ENCODE measurements at places on chromosomes 1 and 21.

- no peak for DNase-seq
These were observed 12.8 kb downstream of the RNF2 start for GRCh38 chr1:185058110-185058509.

DNA sequence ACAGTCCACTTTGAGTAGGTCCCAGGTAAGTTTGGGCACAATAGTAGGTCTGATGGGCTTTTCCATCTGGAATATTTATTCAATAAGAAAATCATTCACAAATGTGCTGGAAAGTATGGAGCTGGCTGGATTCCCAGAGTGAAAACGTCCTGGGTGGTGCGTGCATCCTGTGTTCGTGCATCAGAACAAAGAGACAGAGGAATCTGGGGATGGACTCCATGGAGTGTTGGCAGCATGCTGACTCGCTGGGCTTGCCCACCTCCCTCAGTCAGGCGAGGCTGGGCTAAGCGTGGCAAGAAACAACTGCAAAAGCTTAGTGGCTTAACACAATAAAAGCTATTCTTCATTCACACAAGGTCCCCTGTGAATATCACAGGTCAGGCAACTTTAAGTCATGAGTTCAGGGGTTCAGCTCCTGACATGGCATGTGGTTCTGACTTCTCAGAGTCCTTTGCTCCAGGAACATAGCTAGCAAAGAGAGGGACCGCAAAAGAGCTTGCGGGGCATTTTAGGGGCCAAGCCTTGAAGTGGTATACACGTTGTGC is 151.6 kb upstream of the ZNF644 start:
- no peak for DNase-seq

DNA sequence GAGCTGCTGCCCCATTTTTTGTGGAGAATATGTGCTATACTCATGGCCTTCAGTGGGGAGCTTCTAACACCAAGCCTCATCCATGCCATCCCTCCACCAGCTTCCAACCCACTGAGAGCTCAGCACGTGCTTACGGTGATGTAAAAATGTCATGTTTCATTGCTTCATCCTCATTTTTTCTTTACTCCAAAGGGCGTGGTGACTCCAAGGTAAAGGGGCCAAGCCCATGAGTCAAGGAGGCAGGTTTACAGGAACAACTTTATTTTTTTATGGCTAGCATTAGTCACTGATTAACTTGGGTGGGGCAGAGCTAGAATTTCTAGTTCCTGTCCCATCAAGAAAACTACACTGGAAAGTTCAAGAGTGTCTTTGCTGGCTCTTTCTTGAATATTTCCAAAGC is at the start of gene C1orf226:
C1orf226 (plus strand) TSS at position 346 of the 400 bp plus-strand sequence. CDS start 174 bp downstream, outside the sequence.
- DNase-seq: no peak

DNA sequence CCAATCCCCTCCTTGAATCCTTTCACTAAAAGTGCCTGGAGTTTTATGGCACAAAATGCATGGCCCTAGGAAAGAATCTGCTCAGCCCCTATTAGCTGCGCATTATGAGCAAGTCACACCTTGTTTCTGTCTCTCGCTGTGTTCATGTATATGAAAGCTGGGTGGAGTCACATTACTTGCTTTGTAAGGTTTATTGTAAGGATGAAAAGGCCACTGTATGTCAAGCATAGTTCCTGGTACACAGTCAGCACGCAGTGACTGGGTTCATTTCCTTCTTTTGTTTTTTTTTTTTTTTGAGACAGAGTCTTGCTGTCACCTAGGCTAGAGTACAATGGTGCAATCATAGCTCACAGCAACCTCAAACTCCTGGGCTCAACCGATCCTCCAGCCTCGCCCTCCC is 6.7 kb upstream of the SLC9A1 start:
- DNase-seq: no peak

GRCh38 chr1:246793356-246793896 is 69.2 kb downstream of the SCCPDH start:
- DNase-seq: no peak

- no peak for DNase-seq
These were observed 2.6 kb downstream of the AHDC1 start for GRCh38 chr1:27601321-27601770.

- no peak for DNase-seq
These were observed 53.4 kb downstream of the ZBTB18 start for GRCh38 chr1:244104309-244105060.

DNA sequence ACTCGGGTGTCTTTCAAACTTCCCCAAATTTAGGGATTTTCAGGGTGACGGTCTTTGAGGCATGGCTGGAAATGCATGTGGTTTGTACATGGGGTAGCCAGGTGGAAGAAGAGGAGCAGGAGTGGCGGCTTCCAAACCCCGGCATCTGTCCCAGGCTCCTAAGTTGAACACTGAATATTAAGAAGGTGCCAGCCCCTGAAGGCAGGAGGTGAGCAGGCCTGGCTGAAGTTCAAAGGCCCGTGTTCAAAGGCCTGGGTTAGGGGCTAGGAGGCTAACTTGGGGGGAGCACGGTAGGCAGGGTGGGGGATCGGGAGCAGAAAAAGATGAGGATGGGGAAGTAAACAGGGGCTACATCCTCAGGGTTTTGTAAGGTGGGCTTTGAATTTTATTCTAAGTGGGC is 42.8 kb downstream of the ELK4 start:
- no peak for DNase-seq

DNA sequence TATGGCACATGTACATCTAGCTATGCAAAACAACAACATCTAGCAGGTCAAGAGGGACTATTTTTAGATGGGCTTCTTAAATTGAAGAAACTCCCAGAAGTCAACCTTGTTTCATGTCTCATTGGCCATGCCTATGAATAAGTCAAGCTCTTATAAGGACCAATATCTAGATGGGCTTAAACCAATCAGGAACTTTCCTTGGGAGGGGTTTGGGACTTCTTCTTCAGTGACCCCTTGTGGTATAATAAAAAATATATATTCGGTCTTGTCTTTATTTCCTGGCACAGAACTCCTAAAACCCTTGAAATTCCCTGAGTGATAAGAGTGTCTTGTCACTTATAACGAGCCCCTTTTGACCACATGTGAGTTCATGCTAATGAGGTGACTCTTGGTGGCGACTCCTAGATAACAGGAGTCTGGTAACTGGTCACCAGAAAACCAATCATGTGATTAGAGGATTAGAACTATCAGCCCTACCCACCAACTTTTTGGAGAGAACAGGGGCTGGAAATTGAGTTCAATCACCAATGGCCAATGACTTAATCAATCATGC is 218.3 kb downstream of the HHIPL2 start:
- no peak for DNase-seq

GRCh38 chr1:192940658-192941057 is 118.5 kb downstream of the UCHL5 start:
- DNase-seq: no peak

- DNase-seq: no peak
These were observed 78.7 kb downstream of the CAPZB start for GRCh38 chr1:19406680-19407079.

- DNase-seq: no peak
These were observed 247.7 kb upstream of the PTBP2 start for GRCh38 chr1:96473791-96474434.

- no peak for DNase-seq
These were observed 273.3 kb downstream of the OLFM3 start for GRCh38 chr1:101723415-101723814.

- no peak for DNase-seq
These were observed 639.7 kb upstream of the USP24 start for GRCh38 chr1:55854911-55855310.

DNA sequence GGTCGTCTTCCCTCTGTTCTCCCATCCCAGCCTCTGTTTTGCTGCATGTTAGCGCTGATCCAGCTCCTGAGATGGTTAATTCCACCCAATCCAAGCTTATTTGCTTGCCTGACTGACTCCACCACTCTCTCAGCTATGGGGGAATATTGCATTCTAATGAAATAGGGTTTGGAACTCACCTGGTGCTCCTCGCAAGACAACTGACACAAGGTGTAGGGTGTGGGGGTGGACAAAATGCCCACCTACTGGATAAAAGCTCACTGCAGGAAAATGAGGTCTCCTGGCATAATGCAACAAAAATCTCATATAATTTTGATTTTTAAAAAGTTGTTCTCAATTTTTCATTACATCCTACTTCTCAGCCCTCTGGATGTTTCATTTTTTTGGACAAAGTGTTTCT is 259.0 kb downstream of the ZNF648 start:
- no peak for DNase-seq

DNA sequence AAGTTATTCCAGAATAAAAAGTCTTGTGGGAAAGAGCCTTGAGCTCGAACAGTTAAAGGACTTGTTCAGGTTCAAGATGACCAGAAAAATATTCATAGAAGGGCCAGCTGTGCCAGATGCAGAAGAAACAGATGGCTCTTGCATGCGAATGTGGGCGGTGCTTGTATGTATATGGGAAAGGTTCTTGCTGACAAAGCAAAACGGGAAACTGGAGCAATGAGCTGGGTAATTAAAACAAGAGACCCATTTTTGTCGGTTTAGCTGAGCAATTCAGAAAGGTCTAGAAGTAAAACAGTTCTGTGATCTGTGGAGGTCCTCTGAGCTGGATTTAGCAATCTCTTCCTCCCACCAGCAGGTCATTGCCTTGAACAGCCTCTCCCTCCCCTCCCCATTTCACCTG is 107.2 kb upstream of the MARK1 start:
- no peak for DNase-seq

GRCh38 chr1:106027871-106028270 is 1028.6 kb upstream of the PRMT6 start:
- no peak for DNase-seq

GRCh38 chr21:25254491-25255174 is 352.6 kb downstream of the MRPL39 start:
- no peak for DNase-seq

DNA sequence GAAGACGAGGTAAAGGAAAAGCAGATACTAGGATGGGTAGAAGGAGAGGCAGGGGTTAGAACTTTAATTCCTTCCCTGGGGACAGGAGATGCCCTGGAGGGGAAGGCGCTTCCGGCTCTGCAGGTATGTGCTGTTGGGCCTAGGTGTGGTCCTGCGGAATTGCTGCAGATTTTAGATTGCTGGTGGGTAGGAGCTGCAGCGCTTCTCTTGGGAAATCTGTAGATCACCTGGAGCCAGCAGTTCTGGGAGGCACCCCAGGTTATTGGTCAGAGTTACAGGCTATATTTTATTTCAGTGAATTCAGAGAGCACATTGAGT is 1.1 kb downstream of the MGST3 start:
- DNase-seq: no peak

GRCh38 chr1:156859523-156860112 is 701 bp upstream of the INSRR start:
- DNase-seq: no peak

DNA sequence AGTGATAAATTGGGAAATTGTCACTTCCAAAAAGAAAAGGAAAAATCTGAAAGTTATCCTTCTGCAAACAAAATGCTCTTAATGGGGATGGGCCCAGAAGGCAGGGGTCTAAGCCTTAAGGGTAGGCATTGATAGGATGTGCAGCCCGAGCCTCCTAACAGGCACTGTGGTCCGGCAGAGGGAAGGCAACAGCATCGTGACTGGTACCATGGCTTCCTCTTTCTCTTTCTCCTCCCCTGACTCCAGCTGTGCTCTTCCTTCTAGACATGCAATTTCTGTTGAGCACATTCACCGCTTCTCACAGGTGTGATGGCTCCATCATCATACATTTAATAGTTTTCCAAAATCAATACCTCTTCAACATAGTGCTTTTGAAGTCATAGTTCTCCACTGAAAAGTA is 91.5 kb downstream of the SELENOF start:
- DNase-seq: no peak

DNA sequence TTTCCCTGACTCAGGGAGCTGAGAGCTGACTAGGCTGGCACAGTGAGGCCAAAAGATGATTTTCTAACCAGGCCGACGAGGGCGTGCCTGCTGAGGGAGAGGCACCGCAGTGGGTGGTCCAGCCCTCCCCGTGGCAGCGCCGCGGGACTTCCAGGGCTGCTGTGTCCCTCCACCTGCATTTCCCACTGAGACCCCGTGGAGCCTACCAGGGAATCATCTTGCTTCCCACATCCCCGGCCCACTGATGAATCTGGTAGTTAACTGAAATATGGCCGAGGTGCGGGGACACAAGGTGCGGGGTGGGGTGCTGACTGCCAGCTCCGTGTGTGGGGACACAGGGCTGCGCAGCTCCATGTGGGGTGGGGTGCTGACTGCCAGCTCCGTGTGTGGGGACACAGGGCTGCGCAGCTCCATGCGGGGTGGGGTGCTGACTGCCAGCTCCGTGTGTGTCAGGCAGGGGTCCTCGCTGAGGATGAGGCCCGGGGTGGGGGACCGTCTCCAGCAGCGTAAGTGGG is 10.4 kb downstream of the WRAP73 start:
- DNase-seq: no peak

DNA sequence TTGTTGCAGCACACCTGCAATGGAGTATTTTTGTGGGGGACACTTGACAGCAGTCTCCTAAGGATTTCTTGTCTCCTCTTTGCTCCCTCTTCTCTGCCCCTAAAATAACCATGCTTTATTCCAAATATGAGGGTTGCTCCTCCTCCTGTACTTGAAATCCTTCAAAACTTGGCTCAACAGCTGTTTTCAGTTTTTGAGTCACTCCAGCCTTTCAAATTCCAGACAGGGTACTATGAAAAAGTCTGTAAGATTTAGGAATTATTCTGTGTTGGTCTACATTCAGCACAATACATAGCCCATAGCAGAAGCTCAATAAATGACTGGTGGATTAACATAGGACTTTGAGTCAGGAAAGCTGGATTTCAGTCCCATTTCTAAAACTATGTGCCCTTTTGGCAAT is 5.5 kb downstream of the AP4B1 start:
- no peak for DNase-seq

DNA sequence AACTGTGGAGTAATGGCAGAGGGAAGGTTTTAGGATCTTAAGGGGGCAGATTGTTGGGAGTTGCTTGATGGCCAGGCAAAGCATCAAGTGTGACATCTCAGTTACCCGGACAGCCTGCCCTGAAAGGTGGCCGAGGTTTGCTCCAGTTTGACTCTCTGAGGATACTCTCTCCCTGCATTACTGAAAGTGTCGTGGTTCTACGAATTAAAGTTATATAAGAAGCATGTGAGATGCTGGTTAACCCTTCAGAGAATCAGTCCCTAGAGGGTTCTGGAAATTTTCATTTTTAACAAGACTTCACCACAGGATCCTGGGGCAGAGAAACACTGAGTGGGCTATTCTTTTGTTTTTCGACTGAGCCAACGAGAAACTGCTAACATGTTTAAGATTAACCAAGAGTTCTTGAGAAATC is 689 bp upstream of the ZNF644 start:
- no peak for DNase-seq

- no peak for DNase-seq
These were observed 10.8 kb upstream of the OSBPL9 start for GRCh38 chr1:51605961-51606723.

GRCh38 chr1:194078765-194079164 is 892.4 kb upstream of the B3GALT2 start:
- no peak for DNase-seq

- DNase-seq: peak; percentile 48
These were observed 505 bp downstream of the LMNA start for GRCh38 chr1:156114919-156115513.

DNA sequence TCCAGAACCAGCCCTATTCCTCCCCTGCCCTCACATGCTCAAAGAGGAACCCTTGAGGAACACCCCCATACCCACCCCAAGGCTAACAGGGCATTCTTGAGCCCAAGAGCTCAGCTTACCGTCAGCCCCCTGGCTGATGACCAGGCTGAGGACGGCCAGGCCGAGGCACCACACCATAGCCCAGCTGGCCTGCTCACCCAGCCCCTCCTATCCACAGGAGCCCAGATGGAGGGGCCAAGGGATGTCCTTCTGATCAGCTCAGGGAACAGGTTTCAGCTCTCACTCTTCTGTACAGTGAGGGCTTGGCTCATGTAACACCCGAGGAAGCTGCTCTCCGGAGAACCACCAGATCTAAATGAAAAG is 2.2 kb downstream of the IGSF9 start:
- DNase-seq: no peak

- no peak for DNase-seq
These were observed 53.4 kb upstream of the SRP9 start for GRCh38 chr1:225724251-225724650.
